ENCODE measurements at places on chromosomes 7 and 10.
A peak's percentile ranks its signal among the peaks of the same experiment; 100 is the strongest.

- DNase-seq = peak; percentile 89
These were observed 84.9 kb upstream of the ADRB1 start for GRCh38 chr10:113958631-113959382.

DNA sequence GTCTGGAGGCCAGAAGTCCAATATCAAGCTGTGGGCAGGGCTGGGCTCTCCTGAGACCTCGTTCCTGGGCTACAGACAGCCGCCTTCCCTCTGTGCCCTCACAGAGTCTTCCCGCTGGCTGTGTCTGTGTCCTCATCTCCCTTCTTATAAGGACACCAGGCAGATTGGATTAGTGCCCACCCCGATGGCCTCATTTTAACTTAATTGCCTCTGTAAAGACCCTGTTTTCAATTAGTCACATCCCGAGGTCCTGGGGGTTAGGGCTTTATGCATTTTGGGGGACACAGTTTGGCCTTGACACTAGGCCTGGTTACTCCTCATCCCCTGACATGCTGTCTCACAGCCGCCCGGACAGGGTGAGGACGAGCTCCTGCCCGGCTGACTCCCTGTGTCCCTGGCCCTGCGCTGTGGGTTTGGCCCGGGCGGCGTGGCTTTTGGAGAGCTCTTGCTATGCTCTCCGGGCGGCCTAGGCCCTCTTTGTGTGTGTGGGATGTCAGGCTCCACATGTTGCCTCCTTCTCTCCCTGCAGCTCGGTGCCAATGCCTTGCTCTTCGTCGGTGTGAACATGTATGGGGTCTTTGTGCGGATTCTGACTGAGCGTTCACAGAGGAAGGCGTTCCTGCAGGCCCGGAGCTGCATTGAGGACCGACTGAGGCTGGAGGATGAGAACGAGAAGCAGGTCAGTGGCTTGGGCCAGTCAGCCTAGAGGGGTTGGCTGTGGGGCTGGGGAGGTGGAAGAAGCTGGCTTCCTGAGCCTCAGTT lies 18.2 kb downstream of the ADCY1 start:
- DNase-seq = no peak

DNA sequence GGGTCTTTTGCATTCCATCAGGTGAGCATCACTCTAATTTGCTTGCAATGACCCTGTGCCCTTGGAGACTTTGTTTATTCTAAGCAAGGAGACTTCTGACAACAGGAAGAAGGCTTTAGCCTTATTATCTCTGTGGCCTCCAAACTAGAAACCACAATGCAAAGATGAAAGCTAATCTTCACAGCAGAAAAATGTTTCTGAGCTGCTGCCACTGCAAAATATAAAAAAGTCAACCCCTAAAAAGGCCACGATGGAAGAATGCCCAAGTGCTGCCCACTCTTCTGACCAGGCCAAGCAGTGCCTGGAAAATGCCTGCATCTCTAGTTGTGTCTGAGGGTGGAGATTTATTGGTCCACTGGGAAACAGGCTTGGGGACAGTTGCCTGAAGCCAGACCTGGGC lies 299.9 kb downstream of the C7orf25 start:
- DNase-seq = no peak

DNA sequence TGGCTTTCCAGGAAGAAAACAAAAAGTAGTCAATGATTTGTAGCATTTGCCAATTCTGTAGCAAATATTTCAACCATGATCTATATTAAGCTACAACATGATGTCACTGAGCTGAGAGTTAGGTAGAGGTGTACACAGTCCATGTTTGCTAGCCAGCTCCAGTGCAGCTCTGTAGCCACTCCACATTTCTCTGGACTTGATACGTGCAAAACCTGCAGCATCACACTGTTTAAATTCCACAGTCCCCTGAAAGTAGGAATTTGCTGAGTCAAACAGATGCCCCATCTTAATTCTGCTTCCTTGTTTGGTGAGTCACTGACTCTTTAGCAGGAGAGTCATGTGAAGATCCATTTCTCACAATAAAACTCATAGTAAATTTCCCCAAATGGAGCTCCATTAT lies 89.8 kb upstream of the LRRTM3 start:
- peak; percentile 75 for DNase-seq

GRCh38 chr7:1693419-1693990 lies 23.4 kb downstream of the ELFN1 start:
- DNase-seq = no peak

GRCh38 chr7:73382934-73383503 lies 50.6 kb upstream of the FZD9 start:
- DNase-seq = no peak

DNA sequence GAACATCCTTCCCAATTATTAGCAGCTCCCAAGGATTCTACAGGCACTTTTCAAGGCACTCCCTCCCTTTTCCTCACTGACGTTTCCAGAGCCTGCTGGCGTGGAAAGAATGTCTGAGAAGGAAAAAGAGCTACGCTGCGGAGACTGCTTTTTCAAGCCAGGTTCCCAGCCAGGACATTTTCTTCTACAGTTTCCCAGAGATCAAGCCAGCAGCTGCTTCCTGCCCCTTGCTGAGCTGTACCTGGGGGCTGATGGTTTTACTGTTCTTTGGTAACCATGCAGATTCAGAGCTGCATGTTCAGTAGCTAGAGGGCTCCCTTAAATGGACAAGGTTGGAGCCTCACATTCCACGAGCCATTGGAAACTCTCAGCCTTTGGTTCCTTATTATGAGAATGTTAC lies 133.4 kb downstream of the EVX1 start:
- no peak for DNase-seq

DNA sequence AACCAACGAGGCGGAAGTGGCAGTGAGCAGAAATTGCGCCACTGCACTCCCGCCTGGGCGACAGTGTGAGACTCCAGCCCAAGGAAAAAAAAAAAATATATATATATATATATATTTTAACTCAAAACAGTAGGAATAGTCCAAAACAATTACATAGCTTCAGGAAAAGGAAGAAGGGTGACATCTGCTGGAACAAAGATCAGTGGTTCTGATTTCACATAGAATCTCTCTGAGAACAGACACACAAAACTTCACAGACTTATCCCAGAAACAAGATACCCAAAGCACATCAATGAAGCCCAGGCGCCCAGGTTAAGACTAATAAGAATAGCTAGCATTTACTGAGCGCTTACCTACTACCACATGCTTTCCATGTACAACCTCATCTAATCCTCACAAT lies 45.0 kb downstream of the DNMBP start:
- DNase-seq = no peak

- DNase-seq = peak; percentile 62
These were observed 47.3 kb downstream of the MYPN start for GRCh38 chr10:68156373-68157185.

DNA sequence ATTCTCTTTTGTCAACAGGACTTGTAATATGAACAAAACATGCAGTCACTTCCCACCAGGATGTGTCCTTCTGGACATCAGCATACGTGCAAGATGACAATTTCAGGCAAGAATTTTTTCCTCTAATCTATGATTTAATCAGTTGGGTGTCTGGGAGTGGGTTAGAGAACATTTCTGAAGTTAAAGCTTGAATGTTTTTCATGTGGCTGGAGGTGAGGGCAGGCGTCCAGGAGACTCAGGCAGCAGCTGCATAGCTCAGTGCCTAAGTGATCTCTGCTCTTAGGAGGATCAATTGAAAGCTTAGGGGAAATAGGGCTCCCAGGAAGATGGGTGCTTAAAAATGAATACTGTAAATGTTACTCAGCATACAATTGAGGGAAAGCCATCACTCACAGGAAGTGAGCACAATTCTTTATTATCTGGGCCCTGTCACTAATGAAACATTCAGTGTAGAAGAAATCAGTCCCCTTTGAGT lies 457.6 kb upstream of the KLF6 start:
- peak; percentile 55 for DNase-seq
